ENCODE measurements at places on chromosomes 1 and 21.

- no peak for DNase-seq
Measured at GRCh38 chr1:222413991-222414549, 133.8 kb downstream of the HHIPL2 start.

- DNase-seq = no peak
Measured at GRCh38 chr1:172118618-172119017, 277.3 kb downstream of the DNM3 start.

DNA sequence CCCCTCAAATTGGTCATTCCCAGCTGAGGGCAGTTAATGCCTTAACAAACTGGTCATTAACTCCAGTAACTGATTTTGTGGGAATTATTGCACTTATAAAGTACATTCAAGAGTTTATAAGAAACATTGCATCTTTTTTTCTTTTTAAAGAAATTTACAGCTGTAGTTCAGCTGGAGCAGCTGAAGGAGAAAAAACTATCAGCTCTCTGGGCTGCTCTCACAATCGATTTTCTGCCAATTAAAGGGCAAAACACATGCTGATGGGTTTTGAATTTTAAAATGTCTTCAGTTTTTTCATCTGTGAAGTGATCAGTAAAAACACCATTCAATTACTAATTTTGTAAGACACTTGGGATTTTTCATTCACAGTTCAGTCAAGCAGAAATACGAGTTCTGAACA lies 74.7 kb downstream of the KIFAP3 start:
- no peak for DNase-seq

GRCh38 chr1:201772178-201772577 lies 56.8 kb upstream of the IPO9 start:
- DNase-seq = no peak

DNA sequence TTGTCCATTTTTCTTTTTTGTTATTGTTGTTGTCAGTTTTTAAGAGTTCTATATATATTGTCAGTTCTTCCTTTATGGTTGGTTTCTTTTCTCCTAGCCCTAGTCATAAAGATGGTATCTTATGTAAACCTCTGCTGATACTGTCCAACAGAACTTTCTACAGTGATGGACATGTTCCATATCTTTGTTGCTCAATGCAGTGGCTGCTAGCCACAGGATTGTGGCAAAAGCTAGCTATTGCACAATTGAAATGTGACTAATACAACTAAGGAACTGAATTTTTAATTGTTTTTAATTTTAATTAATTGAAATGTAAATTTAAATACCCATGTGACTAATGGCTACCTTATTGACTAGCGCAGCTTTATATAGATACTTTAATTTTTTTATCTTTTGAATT lies 411.8 kb upstream of the PTBP2 start:
- DNase-seq = no peak

GRCh38 chr1:159430985-159431384 lies 1.0 kb upstream of the OR10J4 start:
- no peak for DNase-seq

DNA sequence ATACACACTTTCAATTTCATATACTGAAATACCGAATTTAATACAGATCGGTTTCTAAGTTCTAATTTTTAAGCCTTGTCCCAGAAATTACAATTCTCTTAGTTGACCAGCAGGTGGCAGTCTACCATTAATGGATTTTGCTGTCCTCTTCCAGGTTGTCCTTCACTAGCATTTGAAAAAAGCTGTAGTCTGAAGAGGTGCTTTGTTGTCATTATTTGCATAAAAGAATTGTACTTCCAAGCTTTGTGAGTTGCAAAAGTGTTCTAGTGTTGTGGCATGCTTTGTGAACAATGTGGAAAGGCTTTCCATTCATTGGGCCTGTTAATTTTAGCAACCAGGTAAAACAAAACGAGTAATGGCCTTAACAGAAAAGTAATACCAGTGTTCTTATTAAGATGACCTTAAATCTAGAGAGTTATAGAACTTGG lies 193.6 kb downstream of the RPS6KC1 start:
- no peak for DNase-seq

GRCh38 chr1:10208537-10208936 lies 1.8 kb upstream of the KIF1B start:
- DNase-seq = no peak

DNA sequence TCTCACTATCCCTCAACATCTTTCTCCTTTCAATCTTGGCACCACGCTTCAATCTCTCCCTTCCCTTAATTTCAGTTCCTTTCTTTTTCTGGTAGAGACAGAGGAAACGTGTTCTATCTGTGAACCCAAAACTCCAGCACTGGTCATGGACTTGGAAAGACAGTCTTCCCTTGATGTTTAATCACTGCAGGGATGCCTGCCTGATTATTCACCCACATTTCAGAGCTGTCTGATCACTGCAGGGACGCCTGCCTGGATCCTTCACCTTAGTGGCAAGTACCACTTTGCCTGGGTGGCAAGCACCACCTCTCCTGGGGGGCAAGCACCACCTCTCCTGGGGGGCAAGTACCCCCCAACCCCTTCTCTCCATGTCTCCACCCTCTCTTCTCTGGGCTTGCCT lies 27.8 kb downstream of the SELL start:
- no peak for DNase-seq

- no peak for DNase-seq
Measured at GRCh38 chr1:234186037-234186688, 187.1 kb upstream of the COA6 start.

GRCh38 chr1:230465691-230466090 lies 39.6 kb upstream of the PGBD5 start:
- DNase-seq = no peak
